ENCODE measurements at places on chromosomes 6 and 20.

- DNase-seq: no peak
Measured at GRCh38 chr6:168858926-168859325, 394.7 kb downstream of the THBS2 start.

DNA sequence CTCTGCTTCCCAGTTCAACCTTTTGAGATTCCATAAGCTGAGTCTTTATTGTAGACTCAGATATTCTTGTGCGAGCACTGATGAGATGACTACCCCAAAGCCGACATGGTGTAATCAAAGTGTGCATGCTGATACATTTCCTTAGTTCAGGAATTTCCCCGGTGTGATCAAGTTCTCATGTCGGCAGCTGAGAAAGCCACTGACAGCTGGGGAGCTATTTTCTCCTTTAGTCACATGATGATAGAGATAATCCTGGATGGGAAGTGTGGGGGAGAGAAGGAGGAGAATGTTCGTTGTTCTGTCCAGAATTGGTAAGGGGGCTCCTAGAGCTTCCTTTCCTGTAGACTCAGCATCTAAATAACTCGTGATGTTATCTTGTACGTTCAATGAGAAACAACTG, 7.7 kb upstream of the CAP2 start:
- DNase-seq: peak; percentile 75

GRCh38 chr20:1660246-1660645, 2.7 kb upstream of the SIRPG start:
- DNase-seq: no peak

GRCh38 chr6:119791736-119792135, 442.2 kb upstream of the MAN1A1 start:
- DNase-seq: no peak

GRCh38 chr20:20835897-20836296, 123.5 kb upstream of the RALGAPA2 start:
- DNase-seq: no peak

DNA sequence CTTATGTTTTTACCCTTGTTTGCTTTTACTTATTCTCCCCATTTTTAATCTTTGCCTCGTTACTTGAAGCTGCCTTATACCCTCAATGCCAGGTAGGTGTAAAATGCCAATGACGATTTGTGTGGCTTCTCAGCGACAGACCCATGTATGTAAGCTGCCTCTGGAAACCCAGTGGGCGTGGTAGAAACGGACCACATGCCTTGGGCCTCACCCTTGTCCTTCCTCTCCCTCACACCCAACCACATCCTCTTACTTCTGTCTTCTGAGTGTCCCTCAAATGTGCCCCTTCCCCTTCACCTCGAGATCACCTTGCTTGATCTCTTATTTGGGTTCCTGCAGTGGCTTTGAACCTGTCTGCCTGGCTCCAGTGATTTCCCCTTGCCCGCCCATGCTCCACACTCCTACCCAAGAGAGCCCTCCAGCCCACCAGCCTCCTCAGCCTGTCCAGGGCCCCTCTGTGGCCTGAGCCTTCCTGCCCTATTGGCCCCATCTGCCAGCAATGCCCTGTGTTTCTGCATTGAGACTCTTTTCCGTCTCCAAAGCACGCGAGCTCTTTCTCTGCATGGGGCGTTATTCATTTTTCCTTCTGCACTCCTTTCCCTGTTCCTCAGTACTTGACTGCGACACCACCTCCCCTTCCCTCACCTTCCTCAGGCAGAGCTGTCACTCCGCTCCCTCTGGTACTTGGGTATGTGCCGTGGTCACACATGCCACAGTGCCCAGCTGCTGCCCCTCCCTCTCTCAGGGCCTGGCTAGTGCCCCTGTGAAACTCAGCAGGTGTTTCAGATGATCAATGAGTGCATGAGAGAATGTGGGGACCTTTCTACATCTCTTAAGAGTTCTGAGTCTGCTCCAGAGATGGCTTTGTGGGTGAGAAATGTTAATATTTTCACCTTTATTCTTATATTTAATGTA, 115.4 kb downstream of the SLX4IP start:
- no peak for DNase-seq

- DNase-seq: no peak
Measured at GRCh38 chr6:144211160-144211559, 60.8 kb downstream of the STX11 start.

DNA sequence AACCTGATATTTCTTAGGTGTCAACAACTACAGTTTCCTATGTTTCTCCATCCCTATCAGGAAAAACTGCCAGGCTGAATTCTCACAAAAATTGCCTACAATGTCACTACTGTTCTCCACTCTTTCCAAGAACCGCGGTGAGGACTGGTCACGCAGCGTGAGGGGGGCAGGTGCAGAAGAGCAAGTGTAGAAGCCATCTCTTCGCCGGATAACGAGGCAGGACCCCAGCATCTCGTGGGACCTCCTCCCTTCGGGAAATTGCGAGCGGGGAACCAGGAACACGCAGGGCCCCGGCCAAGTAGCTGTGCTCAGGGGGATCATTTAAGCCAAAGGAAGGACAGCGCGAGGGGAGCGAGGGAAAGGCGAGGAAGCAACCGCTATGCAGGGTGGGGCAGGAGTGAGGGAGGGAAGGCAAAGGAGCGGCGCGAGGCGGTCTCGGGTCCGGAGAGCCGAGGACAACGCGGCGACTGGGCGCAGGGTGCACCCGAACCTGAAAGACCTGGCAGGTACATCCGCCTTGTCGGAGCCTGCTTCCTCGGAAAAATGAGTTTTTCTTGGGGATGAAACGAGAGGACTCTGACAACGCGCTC, 559 bp downstream of the APMAP start:
- DNase-seq: peak; percentile 37

DNA sequence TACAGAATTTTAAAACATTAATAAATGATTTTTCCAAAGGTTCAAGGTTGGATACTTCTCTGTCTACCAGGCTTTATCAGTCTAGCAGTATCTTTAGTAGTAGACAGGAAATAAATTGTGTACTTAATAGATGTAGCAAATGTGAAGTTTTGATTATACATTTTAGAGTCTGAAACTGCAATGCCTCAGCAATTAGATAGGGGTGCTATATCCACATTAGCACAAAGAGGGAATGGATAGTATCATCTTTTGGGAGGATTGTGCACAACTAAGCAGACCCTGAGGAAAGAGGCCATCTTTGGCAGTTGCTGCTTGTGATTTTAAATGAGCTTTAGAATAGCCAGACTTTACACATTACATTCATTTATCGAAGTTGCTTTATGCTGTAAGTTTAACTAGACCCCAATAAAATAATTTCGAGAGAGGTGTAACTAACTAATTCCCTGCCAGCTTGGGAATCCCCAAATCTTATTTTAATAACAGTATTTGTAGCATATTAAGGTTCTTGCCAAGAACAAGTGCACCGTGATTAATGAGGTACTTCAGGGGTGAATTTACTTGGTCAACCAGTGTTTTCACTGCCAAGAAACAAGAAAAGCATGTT, 2.8 kb downstream of the KCNQ5 start:
- peak; percentile 40 for DNase-seq

- DNase-seq: no peak
Measured at GRCh38 chr20:46670228-46670584, 18.9 kb upstream of the SLC13A3 start.

GRCh38 chr6:164628302-164628931, 681.0 kb downstream of the C6orf118 start:
- DNase-seq: no peak

DNA sequence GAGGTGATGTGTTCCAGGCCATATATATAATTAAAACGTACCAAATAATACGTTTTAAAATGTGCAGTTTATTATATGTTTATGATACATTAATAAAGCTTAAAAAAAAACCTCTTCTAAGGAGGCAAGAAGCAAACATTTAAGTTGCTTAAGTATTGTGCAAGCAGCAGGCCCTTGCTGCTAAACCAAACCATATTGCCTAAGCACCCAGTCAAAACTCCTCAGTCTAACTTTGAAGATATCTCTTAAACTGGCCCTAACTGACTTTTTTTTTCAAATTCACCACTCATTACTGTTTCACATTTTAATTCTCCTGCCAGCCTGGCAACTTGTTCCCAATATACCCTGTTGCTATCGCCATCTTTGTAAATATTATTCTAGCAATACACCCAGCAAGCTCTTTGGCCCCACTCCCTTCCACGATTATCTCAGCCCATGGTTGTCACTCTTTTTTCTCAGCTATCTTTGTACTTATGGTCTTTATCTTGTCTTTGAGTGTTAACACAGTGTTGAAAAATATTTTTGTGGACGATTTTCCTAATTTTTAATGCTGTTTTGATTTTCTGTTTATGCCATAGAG, 60.9 kb downstream of the C6orf58 start:
- DNase-seq: no peak

DNA sequence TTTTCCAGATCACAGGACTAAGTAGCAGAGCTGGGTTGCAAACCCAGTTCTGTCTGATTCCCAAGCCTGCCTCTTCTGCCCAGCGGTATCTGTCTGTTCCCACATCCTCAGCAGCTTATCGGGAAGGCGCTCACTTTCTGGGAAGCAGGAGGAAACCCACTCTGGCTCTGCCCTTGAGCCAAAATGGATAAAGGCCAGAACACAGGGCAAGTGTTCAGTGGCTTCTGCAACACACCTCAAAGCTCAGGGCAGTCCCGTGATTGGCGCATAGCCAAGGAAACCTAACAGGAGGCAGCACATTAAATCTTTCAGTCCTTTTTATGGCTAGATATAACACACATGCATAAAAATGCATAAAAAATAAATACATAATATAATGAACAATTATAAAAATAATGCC, 262.2 kb downstream of the NRN1 start:
- no peak for DNase-seq

DNA sequence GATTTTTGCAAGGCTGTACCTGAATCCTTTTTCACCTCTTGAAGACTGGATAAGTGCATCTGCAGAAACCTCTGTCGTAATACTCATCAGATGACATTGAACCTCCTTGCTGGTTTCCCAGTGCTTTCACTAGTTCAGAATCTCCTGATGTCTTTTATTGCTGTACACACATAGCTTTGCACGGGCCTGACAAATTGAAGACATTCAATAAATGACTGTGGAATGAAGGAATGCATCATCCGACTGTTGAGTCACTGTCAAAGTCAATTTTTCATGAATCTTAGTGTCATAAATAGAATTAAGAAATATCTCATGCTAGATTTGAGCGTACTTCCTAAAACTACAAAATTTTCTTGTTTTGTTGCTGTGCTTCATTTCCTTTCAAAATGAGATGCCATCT, 598.2 kb upstream of the MAP3K7 start:
- no peak for DNase-seq

DNA sequence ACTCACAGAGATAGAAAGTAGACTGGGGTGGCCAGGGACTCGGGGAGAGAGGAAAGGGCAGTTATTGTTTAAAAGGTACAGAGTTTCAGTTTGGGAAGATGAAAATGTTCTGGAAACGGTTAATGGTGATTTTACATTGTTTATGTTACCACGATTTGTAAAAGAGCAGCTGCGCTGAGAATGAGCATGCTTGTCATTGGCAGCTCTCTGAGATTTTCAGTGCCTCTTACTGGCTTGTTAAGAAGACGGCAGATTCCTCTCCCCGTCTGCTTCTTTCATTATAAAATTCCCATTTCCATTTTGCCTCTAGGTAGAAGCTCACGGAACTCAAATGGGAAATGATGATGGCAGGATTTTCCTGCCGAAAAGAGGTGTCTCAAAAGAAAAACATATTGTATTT, 39.7 kb upstream of the PPP1R3G start:
- DNase-seq: no peak

DNA sequence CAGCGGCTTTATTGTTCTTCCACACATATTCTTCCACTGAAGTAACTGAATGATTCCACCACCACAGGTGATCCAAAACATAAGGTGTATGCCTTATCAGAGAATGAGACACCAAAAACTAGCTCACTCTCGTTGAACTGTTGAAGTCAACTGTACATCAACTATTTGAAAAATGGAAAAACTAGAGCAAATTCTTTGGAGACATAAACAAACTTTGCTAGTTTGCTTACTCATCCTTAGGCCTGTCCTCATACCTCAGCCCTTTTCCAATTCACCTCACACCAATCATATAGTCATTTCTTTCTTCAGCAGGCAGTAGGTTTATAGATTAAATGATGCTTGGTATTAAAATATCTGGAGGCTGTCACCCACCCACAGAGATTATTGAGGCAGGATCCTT, 77.1 kb upstream of the RNF217 start:
- no peak for DNase-seq

DNA sequence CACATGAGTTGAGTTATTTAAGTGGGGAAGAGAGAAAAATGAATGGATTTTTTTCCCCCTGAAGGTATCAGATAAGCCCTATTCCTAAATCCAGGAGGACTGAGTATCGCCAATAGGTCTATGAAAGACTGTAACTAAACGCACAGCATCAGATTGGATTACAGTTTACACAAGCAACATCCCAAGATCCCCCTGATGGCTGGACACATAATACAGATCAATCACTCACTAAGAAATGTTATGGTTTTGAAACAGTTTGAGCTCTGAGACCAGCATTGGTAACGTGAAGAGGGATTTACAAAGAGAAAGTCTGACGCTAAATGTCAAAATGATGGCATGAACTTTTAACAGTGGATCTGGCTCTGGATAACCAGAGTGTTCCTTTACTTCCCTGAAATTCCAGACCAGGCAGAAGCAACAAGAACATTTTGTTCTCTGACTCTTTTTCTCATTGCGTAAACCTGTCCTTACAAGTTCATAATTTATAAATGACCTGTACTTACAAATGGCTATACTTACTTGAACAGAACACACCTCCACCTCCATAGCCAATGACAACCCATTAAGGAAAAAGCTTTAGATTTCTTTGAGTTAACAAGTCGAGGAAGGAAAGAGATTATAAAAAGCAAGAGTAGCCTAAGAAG, 131.8 kb upstream of the BEND3 start:
- no peak for DNase-seq

DNA sequence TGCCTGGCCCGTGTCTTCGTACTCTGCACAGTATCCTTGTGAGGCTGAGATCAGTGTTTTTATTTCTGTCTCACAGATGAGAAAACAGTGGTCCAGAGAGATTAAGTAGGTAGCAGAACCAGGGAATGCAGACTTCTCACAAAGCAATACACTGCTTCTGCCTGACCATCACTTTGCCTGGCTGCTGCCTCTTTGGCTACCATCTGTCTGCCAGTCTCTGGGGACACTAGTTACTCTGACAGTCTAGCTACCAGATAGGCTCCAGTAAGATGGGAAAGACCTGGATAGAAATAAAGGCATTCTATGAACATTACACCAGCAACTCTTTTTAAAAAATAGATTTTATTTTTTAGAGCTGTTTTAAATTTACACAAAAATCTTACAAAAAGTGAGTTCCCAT, 96.9 kb downstream of the PHACTR3 start:
- DNase-seq: no peak

- DNase-seq: no peak
Measured at GRCh38 chr20:52833901-52834300, 138.3 kb upstream of the TSHZ2 start.

DNA sequence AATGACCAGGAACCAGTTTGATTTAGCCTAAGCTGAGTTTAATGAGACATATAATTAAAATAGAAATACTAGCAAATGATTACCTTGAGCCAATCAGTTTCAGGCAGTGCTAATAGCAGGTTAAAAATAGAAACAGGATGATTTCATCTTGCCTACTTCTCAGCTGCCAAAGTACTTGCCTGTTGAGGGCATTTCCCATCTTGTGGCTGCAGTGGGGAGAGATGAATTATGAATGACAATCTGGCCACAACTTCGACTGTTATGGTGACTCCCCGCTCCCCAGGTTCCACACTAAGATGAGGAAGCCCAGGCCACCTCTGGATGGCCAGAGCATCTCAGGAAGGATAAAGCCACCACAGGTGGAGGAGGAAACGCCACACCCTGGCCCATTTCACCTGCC, 31.3 kb downstream of the MBOAT1 start:
- no peak for DNase-seq

GRCh38 chr20:47956268-47956995, 171.2 kb upstream of the SULF2 start:
- DNase-seq: no peak

GRCh38 chr6:92259171-92259570, 1160.2 kb downstream of the EPHA7 start:
- DNase-seq: no peak
